T-helper 17 cell (primary cell): ENCODE measurements at places on chromosomes 12 and 14.

GRCh38 chr12:88571543-88571942 is 8.7 kb downstream of the KITLG start:
- no peak for DNase-seq

GRCh38 chr14:52299692-52300278 is 14.3 kb upstream of the PTGER2 start:
- no peak for DNase-seq

- DNase-seq = no peak
Measured at GRCh38 chr12:113642672-113643071, 171.0 kb upstream of the LHX5 start.

DNA sequence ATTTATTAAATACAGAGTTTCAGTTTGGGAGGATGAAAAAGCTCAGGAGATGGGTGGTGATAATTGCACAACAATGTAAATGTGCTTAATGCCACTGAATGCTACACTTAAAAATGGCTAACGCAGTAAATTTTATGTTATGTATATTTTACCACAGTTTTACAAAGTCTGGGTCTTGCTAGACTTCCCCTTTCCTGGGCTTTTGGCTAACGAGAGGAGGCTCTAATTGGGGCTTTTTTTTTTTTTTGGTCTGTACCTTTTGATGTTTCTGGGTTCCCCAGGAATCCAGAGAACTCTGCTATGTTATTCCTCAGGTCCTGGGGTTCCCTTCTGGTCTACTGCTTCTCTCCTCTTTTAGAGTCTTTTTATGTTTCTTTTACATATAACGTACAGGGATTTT is 355.5 kb downstream of the CACNA1C start:
- no peak for DNase-seq

DNA sequence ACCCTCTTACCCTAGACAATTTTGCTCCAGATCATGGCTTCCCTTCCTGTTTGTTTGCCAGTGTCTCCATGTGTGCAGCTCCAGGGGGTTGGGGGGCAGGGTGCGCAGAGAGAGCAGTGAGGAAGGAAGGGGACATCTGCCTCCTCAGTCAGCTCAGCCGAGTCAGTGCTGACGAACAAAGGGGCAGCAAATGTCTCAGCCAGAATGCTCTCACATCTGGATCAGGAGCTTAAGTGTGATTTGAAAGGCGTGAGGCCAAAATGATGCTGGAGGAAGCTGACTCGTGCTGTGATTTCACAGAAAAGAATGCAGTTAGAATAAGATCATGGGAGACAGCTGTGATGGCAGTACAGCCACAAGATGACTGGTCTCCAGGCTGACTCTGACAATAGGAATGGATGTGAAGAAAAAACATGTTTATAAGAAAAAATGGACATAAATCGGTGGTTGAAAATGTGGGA is 27.1 kb upstream of the CDK17 start:
- DNase-seq = no peak

GRCh38 chr14:30882431-30882830 is 8.1 kb downstream of the COCH start:
- DNase-seq = no peak

- DNase-seq = no peak
Measured at GRCh38 chr12:80178846-80179245, 79.5 kb downstream of the OTOGL start.

DNA sequence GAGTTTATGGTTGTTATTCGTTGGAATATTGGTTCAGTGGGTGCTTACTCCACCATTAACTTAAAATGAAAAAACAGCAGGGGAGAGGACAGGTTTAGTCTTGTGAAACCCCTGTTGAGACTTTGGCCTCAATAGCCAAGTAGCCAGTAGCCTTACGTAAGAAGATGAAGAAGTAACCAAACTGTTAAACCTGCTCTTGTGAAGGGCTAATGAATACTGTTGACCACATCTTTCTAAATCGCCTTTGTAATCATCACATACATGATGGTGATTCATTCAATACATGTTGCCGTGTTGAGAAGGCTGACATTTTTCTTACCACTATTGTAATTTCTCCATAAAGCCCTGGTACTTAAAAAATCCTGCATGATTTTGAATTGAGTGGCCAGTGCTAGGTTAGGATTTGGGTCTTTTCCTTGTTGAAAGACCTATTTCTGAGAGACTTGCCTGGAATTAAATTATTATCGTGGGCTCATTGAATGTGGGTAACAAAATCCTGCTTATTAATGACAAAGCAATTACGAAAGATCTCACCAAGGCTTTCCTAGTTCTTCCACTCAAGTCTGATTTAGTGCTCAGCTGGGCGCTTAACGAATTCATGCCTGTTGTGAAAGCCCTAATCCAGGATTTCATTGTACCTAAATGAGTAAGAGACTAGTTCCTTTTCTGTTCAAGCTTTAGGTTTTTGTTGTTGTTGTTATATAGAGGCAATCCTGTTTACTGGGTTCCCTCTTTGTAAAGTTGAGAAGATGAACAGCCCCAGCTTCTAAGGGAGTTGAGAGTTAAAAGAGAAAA is 333.1 kb downstream of the FUT8 start:
- no peak for DNase-seq

DNA sequence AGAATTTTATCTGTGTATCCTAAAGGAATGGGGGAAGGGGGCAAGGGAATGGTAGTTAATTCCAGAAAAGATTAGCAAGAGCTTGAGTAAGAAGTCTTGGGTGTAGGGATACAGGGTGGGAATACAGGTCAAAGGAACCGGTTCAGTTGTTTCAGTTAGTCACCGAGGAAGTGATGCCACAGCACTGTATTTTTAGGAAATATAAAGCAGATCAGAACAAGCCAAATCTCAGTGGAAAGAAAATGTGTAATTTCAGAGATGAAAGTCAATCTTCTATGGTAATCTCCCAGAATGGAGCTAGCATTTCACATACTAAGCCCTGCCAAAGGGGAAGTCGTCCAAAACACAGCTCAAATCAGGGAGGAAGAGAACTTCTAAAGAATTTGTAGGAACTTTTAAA is 4.7 kb upstream of the TUBA1C start:
- DNase-seq = no peak

DNA sequence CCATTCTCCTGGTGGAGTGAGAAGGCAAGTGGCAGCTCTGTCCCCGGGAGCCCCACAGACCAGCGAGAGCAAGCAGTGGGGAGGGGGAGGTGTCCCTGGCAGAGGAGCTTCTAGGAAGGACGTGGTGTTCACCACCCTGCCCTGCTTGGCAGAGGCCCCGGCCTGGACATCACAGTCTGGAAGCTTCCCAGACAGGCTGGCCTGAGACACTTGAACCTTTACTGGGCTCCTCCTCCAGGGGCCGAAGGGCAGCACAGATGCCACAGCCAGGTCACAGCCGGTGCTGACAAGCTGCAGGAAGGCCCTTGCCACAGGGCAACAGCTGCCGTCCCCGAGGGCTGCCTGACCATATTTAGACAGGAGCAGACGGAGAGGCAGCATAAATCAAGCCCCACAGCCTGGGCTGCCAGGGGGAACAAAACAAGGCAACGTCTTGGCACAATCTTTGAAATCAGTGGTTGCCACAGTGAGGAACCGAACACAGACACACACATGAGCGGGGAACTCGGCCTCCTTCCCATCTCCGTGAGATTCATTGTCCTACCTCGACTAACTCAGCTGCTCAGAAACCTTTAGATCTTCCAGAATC is 28.5 kb downstream of the PRIMA1 start:
- no peak for DNase-seq

- no peak for DNase-seq
Measured at GRCh38 chr14:92247341-92247740, 75.6 kb upstream of the SLC24A4 start.

- DNase-seq = no peak
Measured at GRCh38 chr12:130988751-130989150, 35.0 kb downstream of the ADGRD1 start.

GRCh38 chr12:96121271-96121711 is 72.9 kb upstream of the ELK3 start:
- no peak for DNase-seq

DNA sequence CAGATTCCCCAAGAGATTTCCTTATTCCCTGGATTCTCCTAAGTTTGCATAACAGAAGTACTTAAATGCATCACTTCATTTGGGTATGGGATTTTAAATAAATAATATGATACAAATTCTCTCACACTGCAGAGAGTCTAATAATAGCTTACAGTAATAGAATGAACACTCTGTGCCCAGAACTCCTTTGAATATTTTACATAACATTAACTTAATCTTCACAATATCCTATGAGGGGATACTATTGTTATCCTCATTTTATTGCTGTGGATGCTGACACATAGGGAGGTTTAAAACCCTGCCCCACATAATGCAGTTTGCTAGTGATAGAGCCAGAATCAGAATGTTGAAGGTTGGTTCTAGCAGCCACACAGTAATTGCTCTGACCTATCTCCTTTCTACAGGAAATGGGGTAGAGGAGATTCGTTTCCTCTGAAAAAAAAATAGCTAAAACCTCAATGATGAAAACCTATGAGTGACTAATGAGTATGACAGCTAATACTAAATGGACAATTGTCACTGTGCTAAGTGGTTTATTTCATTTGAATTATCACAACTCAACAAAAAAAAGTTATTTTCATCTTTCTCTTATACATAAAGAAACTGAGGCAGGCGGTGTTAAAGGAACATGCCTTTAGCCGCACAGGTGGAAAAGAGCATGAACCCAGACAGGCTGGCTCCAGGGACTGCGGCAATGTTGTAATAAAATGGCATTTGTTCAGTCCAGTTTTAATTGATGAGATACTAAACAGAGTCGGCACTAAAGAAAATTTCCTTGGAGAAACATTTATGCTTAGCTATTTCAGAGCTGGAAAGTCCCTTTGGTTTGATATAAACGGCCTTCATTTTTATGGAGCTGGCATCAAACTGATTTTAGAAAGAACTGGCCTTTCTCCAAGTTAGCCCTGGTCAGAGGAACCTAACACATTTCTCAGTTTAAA is 880.9 kb downstream of the NRXN3 start:
- DNase-seq = no peak

GRCh38 chr12:122067966-122068365 is 10.6 kb upstream of the MLXIP start:
- no peak for DNase-seq
